ENCODE measurements at places on chromosomes 12 and 14.

DNA sequence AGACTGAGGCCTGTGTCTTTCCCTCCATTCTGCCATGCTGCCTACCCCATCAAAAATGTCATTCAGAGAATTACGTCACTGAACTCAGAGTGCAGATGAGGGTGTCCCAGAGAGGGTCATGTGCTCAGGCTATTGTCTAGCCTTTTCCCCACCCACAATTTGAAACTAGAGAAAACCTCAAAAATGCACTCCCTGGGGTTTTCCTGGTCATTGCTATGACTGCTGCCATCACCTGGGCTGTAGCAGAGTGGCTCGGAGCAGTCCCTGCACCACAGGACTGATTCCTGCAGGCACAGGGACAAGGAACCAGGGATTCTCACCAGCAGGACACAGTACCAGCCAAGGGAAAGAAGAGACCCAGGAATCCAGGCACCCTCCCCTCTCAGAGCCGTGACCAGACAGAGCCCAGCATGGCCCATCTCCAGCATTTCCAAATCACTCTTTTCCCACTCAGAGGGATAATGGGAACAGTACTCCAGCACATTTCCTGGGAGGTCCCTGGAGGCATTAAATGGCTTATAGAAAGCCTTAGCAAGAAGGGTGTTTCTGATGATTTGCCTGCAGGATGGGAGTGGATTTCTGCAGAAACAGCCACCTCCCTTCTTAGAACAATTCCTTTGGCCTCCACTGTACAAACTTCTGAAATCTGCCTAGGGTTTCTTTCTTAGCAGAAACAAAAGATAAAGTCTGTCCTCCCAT, 45.9 kb downstream of the VWF start:
- DNase-seq, result no peak

DNA sequence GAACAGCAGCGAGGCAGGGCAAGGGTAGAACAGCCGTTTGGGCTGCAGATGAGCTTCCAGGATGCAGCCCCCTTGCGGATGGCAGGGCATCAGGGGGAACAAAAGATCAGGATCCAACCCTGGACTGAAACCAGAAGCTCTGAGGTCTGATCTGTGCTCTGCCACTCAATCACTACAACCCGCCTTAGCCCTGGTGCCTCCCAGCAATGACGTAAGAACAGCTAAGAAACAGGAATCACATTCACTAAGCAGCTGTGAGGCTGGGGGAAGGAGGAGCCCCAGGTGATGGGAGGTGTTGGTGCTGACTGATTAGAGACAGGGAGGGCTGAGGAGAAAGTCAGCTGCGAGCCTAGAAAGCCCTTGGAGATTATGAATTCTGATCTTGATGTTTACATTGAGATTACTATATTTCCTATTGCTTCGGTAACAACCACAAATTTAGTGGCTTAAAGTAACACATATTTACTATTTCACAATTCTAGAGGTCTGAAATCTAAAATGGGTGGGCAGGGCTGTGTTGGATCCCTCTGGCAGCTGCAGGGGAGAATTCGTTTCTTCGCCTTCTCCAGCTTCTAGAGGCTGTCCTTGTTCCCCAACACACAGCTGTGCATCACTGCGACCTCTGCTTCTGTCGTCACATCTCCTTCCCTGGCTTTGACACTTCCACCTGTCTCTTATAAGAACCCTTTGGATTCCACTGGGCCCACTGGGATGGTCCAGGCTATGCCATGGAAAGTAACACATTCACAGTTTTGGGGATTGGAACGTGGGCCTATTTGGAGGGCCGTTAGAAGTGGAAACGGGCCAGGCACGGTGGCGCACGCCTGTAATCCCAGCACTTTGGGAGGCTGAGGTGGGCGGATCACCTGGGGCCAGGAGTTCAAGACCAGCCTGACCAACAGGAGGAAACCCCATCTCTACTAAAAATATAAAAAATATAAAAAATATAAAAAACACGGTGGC, 6.1 kb upstream of the CD9 start:
- DNase-seq, result no peak

DNA sequence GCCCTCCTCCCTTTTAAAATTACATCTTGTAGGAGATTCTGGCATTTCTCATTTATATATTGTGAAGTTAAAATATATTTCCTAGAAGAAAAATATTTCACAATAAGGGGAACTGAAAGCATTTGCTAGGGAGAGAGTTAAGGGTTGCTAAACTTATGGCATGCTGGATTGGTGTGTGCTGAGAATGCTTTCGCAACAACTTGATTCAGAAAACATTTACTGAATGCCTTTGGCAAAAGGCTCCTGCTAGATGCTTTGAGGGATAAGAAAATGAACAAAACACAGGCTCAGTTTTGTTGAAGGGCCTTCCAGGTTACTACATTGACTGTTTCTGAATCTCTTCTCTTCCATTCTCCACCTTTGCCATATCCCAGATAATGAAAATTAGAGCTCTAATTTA, 67.5 kb downstream of the DIP2B start:
- peak; percentile 84 for DNase-seq

DNA sequence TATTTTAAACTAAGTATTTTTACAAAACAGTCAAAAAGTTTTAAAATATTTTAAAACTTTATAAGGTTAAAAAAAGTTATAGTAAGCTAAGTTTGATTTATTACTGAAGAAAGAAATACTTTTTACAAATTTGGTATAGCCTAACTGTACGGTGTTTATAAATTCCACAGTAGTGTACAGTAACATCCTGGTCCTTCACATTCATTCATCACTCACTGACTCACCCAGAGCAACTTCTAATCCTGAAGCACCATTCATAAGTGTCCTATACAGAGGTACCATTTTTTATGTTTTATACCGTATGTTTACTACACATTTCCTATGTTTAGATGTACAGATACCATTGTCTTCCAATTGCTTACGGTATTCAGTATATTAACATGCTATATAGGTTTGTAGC, 170.0 kb downstream of the KLHL28 start:
- DNase-seq, result no peak

DNA sequence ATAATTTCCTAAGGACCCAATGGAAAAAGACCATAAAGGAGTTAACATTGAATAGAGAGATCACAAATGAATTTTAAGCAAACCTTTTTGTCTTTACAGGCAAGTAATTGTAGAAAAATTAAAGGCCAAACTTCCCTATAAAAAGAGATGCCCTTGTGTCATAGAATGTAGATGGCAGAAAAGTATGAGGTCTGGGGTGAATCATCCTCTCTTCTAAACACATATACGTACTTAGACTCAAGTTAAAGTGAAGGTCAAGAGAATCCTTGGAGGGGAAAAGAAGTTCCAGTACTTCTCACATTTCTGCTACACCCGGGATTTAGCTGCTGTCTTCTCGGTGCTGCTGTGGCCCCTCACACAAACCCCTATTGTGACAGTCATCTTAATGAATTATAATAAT, 116.2 kb upstream of the ARID2 start:
- DNase-seq, result no peak

DNA sequence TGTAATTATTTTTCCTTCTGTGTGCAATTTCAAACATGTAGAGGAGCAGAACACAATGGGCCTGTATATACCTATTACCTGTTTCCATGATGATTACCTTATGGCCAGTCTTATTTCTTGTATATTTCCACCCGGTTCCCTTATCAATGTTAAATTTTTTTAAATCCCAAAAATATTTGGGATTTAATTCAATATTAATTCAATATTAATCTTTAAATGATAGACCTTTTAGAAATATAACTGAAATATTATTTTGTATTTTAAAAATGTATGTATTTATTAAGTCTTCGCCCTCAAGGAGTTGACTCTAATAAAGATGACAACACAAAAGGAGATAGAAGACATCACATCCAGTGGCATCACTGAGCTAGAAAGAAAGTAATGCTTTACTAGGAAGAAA, 607 bp upstream of the KRT6C start:
- no peak for DNase-seq

- DNase-seq, result no peak
These were observed 174.3 kb downstream of the ACSS3 start for GRCh38 chr12:81252228-81252627.

- no peak for DNase-seq
These were observed 146.4 kb upstream of the ARHGAP5 start for GRCh38 chr14:31930493-31931240.

DNA sequence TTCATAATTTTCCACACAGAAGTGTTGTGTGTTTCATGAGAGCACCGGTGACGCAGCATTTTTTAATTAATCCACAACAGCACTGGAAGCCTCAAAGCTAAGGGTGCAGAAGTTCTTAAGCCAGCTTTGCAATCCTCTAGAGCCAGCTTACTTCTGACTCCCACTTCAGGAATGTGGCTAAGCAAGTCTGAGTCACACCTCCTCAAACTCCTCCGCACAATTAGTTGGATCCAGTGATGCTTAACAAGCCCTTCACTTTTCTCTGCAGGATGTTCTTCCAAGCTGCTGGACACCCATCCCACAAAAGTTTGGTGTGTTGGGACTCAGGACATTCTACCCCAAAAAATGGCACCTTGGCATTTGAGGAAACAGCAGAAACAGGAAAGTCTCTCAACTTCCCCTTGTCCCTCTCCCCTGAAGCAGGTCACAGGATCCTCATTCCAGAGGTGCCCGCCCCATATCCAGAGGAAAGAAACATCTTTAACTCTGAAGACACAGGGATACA, 210.0 kb downstream of the PPM1H start:
- no peak for DNase-seq

DNA sequence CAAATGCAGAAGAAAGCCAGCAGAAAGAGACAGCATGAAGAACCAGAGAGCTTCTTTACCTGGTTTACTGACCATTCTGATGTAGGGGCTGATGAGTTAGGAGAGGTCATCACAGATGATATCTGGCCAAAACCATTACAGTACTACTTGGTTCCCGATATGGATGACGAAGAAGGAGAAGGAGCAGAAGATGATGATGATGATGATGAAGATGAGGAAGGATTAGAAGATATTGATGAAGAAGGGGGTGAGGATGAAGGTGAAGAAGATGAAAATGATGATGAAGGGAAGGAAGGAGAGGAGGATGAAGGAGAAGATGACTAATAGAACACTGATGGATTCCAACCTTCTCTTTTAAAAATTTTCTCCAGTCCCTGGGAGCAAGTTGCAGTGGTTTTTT, 178.2 kb upstream of the CRY1 start:
- no peak for DNase-seq

GRCh38 chr12:66066137-66066928, 64.2 kb downstream of the LLPH start:
- DNase-seq, result no peak

DNA sequence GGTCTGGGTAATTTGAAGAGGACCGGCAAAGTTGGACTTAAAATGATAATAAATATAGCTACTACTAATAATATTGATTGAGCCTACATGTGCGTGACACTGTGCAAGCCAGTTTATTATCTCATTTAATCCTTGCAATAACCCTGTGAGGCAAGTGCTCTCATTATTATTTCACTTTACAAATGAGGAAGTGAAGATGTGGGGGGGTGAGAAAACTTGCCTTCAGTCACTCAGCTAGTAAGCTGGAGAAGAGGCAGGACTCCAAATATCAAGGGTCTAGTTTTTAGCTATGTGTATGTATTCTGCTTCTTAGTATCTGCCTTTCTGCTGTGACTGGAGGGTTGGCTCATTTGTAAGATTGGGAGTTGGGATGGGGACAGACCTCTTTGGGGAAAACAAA, 39.2 kb downstream of the NPAS3 start:
- no peak for DNase-seq

DNA sequence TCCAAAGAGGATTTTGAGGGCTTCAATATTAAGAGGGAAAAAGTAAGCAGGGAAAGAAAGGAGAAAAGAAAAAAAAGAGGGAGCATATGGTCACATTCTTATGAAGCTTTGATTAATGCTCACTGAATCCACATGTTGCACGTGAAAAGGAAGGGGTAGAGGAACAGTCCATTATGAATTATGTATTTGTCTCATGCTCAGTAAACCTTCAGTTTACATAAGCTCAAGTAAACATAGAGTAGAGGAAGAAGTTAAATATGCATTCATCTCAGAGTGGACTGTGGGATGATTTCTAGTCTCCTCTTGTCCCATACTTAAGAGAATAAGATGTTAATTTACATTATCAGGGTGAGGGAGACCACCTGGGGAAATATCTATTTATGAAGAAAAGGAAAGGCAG, 334.5 kb downstream of the IPO8 start:
- DNase-seq, result no peak

- DNase-seq, result no peak
These were observed 82.6 kb downstream of the SCARB1 start for GRCh38 chr12:124780752-124781685.

DNA sequence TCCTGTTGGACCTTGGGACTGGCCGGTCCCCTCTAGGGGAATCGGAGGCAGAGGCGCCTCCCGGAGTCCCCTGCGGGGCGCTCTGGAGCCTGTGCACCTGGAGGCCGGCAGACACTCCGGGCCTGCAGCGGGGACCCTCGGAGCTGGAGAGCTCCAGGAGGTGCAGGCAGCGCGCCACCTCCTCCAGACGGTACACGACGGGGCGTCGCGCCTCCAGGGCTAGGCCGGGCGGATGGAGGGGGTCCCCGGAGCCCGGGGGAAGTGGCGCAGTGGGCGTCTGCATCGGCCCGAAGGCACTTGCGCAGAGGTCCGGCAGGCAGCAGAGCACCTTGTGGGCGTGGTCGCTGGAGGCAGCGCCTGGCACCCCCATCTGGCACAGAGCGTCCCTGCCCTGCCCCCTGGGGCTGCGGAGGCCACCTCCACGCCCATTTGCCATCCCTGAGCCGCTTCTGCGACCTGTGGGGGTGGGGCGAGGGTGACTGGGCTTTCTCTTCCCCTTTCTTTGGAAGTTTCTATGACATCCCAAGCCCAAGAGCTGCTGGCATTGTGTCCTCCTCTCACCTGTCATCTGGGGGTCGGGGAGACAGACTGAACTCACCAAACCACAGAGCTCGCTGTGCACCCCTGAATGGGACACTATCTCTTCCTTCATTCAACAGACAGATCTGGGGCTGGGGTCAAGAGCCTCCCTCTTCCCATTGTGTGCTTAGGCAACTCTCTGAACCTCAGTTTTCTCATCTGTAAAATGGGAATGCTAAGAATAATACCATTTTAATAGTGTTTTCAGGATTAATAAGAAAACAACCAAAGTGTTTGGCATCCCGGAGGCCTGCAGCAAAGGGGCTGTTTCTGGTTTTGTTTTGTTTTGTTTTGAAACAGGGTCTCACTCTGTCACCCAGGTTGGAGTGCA, 37.5 kb upstream of the CORO1C start:
- no peak for DNase-seq

GRCh38 chr12:104957719-104958000, 430 bp downstream of the SLC41A2 start:
- no peak for DNase-seq

DNA sequence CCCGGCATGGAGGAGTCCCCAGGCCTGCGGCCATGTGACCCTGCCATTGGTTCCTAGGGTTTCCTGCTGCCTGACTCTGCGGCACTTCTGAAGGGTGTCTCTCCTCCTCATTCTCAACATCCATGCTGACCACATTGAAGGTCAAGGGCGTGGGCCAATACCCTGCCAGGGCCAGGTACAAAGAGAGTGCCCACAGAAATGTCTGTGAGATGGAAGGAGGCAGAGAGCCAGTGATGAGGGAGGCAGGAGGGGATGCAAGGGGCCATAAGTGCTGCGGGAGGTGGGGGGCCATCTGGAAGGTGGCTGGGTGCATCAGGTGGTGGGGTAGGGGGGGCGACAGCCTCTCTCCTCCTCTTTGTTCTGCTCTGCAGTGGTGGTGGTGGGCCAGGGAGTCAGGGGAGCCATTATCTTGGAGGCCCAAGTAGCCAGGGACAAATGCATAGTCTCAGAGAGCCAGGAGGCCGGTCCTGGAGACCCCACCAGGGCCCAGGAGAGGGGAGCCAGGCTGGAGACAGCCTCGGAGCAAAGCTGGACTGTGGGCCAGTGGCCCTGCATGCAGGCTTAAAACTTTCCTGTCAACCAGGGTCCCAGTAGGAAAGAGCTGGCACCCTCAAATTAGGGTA, 13.0 kb upstream of the CDC42BPB start:
- no peak for DNase-seq

GRCh38 chr12:20486233-20486632, 117.9 kb downstream of the PDE3A start:
- DNase-seq, result no peak
